Stimulated activated CD8-positive, alpha-beta memory T cell treated with anti-CD3 and anti-CD28 coated beads, Interleukin-7, amount 100 ng/mL, for 1 hour (primary cell): ENCODE measurements at places on chromosomes 2 and 18.

- no peak for DNase-seq
These were observed 22.9 kb upstream of the SSB start for GRCh38 chr2:169775765-169776164.

DNA sequence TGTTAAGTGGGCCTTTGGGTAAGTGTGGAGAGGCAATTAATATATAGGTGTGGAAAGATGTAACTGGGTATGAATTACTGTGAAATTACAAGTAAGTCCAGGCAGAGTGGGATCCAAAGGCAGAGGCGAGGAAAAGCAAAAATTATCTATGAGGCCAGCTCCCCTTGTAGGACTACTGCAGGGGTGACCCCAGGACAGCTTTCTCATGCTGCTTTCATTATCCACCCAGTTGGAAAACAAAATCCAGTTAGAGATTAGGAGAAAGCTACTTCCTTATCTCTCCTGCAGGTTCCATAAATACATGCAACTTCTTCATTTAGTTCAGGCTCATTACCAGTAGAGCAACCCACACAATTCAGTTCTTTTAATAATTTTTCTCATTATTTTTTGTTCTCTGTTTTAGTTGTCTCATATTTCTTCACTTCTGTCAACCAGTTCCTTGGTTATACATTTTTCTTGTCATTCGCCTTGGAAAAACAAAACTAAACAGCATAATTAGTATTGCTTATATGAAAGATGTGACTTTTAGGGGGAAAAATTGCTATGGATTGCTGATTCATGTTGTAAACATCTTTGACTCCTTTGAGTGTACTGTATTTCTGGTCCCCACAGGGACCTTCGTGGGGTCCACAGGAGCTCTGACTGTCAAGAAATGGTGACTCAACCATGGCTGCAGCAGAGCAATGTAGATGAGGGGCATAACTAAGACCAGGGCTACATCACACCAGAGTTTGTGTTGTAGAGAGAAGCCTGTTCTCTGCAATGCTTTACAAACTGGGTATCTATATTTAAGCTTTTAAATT is 110.4 kb upstream of the PARD3B start:
- no peak for DNase-seq

DNA sequence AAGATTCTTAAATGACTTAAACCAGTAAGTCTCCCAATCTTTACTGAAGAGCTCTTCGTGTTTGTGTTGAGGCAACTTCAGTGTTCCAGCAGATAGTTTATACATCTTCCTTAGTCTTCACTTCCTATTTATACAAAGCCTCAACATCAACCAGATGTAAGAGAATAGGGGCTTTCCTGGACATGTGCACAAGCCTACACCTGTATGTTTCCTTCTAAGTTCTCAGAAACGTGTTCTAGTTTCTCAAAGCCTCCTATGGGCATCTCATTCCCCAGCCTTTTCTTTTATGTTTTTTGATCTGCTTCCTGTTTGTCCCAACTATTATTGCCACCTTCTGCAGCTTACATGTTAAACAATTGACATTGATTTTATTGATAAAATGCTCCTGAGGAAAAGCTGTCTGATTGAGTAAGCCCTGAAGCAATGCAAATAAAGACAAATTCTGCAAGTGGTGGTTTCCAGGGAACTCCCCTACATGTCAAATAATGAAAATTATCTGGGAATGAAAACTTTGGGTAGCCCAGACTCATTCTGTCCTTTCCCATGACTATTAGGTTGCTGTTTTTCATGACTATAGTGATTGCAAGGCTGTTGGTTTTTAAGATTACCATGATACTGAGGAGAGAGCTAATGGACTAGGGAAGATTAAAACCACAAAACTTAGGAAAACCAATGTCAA is 663.3 kb upstream of the ACVR2A start:
- no peak for DNase-seq

- no peak for DNase-seq
These were observed 116.7 kb downstream of the DSC3 start for GRCh38 chr18:30925795-30926194.

DNA sequence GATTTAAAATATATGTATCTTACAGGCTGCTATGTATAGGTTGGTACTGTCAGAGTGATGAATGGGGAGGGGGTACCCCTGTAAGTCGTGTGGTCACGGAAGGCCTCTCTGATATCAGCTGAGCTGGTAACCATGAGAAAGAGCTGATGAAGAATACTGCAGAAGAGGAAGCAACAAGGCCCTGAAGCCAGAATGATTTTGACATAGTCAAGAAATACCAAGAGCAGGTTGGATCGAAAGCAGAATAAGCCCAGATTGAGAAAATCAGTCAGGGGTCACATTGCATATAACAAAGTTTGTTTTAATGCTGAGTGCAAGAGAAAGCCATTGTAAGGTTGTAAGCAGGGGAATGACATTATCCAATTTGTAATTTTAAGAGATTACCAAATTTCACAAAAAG is 57.3 kb downstream of the UNC50 start:
- no peak for DNase-seq

GRCh38 chr2:67013821-67014220 is 383.3 kb upstream of the ETAA1 start:
- DNase-seq: no peak
